Keratinocyte (primary cell): ENCODE measurements at places on chromosomes 16 and 17. TPM values are rescaled to one million over a fixed set of nuclear protein-coding genes. Genes with fewer than 3 reads are reported as not detected.

DNA sequence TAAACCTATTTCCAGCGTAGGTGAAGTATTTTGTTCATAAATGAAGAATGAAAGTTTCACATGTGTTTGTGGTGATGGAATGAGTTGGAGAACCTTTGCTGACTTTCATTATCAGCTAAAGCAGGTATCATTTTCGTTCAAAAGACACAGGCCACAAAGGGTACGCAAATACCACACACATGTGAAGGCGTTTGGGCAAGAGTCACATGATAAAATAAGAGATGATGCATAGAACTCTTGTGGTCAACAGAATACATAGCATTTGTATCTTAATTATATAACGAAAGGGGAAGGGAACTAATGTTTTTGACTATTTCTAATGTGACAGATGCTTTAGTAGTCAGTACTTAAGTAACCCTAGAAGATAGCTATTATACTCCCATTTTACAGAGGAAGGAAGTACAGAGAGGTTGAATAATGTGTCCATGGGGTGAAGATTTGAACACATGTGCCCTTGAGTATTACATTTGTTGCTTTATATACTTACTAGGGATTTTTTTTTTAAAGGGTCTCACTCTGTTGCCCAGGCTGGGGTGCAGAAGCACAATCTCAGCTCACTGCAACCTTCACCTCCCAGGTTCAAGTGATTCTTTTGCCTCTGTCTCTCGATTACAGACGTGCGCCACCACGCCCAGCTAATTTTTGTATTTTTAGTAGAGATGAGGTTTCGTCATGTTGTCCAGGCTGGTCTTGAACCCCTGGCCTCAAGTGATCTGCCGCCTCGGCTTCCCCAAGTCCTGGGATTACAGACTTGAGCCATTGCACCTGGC is 4.8 kb downstream of the RPA1 start:
- no peak for DNase-seq

DHRS7C gene
- not detected in 3 replicates for polyA plus RNA-seq

DNA sequence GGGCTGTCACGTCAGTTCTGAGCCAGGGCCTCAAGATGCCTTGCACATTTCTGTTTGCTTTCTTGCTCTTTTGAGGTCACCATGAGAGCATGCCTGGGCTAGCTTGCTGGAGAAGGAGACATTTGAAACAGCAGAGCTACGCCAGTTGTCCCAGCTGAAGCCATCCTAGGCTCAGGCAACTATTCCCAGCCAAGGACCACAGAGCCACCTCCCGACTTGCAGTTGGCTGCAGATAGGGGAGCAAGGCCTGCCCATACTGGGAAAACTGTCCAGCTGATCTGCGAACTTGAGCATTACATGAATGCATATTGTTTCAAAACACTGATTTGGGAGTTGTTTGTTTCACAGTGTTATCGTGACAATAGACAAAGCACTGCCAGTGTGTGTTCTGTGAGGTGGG is 340.8 kb downstream of the XYLT1 start:
- no peak for DNase-seq

GRCh38 chr16:23905027-23905426 is 69.2 kb downstream of the PRKCB start:
- DNase-seq: peak; percentile 68

CCL16 gene
- polyA plus RNA-seq: not detected in 3 replicates

TERB1 gene
- polyA plus RNA-seq: 0.17 to 0.22 TPM in 2 of 3 replicates, not detected in the other
